ENCODE measurements at places on chromosomes 2 and 18. TPM values are rescaled to one million over a fixed set of nuclear protein-coding genes. Genes with fewer than 3 reads are reported as not detected.
A peak's percentile ranks its signal among the peaks of the same experiment; 100 is the strongest.

DNA sequence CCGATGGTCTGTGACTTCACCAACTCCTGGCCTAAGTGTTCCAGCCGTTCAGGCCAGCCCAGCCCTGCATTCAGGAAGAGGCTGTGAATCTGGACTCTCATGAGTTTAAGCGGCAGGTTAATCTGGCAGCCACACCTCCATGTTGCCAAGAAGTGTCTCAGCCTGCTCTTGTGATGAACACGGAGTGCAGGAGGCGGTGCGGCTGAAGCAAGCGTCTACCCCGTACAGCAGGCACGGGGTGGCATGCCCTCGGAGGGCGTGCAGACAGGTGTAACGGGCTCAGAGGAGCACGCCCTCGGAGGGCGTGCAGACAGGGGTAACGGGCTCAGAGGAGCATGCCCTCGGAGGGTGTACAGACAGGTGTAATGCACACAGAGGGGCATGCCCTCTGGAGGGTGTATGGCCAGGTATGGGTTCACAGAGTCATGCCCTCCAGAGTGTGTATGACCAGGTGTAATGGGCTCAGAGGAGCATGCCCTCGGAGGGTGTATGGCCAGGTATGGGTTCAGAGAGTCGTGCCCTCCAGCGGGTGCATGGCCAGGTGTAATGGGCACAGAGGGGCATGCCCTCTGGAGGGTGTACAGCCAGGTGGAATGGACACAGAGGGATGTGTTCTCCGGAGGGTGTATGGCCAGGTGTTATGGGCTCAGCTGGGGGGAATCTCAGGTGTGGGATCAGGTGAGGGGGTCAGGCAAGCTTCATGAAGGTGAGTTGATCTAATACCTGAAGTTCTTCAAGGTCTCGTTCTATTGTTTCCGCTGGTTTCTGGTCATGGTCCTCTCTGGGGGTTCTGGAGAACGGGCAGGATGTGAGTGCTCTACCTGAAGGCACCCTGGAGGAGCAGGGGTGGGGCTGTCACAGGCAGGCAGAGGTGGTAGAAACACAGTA is 22.6 kb downstream of the CROCC2 start:
- no peak for DNase-seq

DNA sequence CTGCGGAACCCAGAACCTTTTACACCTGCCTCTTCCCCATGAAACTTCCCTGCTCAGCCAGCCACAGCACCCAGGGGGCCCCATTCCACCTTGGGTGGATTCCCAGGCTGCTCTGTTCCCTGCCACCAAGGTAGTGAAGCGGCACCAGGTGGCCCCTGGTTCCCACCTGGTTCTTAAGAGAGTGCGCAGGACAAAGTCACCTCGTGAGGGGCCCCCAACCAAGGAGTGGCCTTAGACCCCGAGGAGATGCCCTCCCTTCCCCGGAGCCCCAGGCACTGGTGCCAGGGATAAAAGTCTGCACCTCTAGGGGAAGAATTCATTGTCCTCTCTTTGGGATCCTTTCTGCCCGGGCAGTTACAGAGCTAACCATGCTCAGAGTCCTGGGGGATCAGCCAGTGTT is 3.1 kb upstream of the LPIN1 start:
- DNase-seq, result no peak

DNA sequence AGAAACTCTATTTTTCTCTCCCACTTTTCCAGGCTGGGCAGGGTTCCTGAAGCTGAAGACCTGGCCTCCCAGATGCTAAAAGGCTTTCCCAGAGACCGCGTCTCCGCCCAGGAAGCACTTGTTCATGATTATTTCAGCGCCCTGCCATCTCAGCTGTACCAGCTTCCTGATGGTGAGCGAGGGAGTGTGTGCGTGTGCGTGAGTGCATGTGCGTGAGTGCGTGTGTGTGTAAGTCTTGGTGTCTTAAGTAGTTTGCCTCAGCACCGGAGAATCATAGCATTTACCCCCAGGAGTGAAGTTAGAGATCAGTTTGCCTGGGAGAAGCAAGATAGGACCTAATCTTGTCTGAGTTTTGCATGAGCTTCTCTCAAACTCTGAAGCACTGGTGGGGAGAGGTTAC is 73.7 kb downstream of the CDK15 start:
- no peak for DNase-seq

- no peak for DNase-seq
Observed at GRCh38 chr2:132623096-132623839, 46.7 kb downstream of the LYPD1 start.

DNA sequence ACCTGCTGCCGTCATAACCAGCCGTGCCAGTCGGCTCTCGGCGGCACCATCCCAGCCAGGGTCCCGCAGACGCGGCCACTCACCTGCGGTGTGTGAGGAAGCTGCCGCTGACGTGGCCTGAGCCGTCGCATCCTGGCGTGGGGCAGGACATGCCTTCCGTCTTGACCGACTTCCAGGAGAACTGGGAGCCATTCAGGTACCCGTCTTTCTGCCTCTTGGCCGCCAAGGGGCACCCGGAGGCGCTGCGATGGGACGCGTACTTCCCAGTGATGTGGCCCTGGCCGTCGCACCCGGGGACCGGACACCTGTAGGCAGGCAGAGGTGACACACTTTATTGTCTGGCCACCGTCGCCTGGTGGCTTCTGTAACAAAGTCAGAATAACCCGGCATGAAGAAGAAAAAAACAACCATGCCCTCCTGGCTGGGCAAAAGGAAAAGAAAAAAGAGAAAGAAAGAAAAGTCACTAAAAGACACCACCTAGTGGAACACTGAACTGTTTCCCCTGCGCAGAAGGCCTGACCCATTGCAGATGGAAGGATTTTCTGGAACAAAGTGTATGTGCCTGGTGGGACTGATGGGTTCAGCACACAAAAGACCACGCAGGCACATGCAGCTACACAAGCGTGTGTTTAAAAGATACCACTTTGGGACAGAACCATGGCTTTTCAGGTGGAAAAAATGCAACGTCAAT is 94.9 kb upstream of the PXDN start:
- DNase-seq, result no peak

GRCh38 chr2:163462993-163463392 is 272.8 kb downstream of the FIGN start:
- no peak for DNase-seq

GRCh38 chr2:234863043-234863934 is 88.5 kb upstream of the SH3BP4 start:
- DNase-seq, result peak; percentile 46

- DNase-seq, result no peak
Observed at GRCh38 chr18:70024829-70025228, 77.2 kb upstream of the CD226 start.

- DNase-seq, result no peak
Observed at GRCh38 chr2:54773838-54774237, 50.4 kb downstream of the EML6 start.

- DNase-seq, result no peak
Observed at GRCh38 chr18:39274535-39274934, 1708.9 kb upstream of the CELF4 start.

- no peak for DNase-seq
Observed at GRCh38 chr2:139813340-139813739, 1033.2 kb upstream of the NXPH2 start.

DNA sequence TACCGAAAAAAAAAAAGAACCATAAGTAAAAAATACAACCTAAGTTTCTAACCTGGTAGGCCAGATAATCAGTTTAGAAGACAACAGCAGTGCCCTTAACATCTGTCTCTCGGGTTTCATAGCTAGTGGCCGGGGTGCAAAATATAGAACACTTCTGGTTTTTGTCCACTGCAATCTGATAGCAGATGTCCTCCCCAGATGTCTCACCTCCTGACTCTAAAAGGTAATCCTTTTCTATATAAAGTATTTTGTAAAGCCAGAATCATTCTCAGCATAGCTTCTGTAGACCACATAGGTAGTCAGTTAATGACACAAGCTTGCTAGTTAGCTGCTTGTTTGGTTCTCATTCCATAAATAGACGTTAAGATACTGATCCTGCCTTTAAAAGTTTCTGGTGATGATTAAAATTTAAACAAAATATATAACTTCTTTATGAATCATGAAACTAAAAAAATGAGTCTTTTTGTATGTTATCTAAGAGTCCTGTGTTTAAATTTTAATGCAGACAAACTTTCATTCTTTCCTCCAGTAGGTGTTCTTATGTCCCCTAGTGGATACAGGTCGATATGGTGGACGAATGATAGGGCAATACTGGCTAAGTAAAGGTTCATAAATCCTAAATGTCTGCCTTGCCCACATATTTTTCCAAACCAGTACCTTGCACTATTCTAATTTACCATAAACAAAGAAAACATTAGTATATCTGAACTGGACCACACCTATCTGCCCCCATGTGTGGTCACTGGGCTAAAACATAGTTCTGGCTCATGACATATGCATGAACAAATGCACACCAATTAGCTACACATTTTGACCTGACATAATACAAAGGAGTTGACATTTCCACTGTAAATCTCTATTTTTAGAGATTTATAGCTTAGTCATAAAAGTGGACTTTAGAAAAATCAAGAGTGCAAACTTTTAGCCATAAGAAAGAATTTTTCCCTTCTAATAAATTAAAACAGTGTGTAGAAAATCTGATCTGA is 171.0 kb downstream of the SRBD1 start:
- DNase-seq, result no peak

DNA sequence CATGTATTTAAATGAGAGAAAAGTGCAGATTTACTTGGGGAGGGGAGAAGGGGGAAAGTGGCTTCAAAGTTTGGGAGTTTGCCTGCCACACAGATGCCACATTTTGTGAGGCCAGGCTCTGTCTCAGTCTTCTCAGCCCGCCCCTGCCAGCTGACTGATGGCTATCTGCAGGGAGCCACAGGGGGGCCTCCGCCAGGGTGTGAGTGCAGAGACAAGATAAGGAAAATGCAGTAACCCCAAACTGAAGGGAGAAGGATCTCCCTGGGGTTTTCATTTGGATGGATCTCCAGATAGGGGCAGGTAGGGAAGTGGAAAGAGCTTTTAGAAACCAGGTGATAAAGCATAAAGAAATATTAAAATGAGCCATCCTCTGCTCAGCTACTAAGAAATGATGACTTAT is 128.8 kb downstream of the ZNF521 start:
- no peak for DNase-seq

DNA sequence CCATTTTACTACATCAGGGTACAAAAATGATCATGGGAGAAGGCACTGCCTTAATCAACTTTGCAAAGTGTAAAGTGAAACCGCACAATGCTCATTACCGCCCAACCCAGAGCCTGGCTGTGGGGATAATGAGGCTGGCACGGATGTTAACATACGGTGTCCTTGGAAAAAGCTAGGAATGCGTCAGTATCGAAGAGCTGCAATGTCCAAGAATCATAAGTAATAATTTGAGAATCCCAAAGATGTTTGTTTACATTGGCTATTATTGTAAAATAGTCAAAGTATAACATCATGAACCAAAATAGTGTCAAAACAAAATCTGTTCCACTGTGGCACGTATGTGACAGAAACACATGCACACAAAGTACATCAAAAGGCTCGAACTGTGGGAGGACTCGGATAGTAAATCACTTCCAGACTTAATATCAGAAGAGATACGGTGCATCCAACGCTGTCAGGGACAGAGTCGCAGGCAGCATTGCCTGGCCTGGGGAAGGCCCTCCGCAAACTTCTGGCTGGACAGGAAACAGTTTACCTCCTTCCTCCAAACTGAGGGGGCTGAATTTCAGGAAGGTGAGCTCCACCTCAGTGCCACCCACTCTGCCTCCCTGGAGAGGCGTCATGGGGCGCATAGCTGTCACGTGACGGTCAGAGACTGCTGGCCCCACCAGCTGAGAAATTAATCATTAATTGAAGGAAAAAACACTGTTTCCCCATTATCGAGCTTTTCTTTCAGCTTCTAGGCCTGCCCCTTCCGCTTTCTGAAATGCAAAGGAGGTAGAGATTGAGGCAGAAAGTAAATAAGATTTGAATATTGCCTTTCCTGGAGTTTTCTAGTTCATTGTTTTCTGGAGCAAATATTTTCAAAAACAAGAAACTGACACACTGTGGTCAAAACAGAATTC is 1.8 kb upstream of the ID2 start:
- peak; percentile 84 for DNase-seq

DNA sequence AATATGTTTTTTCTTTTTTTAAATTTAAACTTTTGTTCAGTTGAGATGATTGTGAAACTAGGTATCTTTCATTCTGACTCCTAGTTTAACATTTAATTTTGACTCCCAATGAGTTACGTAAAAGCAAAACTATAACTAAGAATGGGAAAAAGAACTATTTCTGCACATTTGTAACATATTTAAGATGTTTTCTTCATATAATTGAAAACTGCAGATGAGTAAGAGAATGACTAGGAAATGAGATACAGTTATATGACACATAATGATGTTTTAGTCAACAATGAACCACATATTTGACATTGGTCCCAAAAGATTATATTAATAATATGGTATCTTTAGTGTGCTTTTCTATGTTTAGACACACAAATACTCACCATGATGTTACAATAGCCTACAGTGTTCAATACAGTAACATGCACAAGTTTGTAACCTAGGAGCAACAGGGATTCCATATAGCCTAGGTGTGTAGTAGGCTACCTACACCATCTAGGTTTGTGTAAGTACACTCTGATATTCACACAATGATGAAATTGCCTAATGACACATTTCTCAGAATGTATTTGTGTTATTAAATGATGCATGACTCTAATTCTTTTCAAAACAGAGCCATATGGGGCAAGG is 12.6 kb downstream of the ERMN start:
- no peak for DNase-seq

GRCh38 chr2:225761396-225761795 is 361.9 kb downstream of the NYAP2 start:
- peak; percentile 15 for DNase-seq

DNA sequence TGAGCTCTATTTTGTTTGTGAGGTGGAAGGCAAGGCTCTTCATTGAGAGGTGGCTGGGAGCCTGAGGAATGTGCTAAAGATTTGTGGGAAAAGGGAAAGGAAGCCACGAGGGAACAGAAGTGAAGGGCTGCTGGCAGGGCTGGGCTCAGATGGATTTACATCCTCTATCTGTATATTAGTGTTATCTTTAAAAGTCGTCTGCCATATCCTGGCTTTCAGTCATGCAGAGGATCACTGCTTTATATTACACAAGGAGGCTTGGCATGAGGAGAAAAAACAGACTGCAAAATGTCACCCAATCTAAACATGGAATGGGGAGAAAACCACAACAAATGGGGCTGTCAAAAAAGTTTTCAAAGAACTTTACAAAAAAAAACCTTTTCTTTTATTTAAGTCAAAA is 434.4 kb downstream of the HRH4 start:
- DNase-seq, result no peak

RPRM gene
- not detected for total RNA-seq

CWC22 gene
- total RNA-seq, result 13.6 TPM

CHST9 gene
- 19.5 TPM for total RNA-seq

TSPYL6 gene
- total RNA-seq, result not detected

VSNL1 gene
- 0.23 TPM for total RNA-seq

TBC1D8 gene
- total RNA-seq, result 72.1 TPM

CENPO gene
- total RNA-seq, result 3.7 TPM

SEH1L gene
- total RNA-seq, result 25.5 TPM

SPHKAP gene
- 0.03 TPM for total RNA-seq

GALR1 gene
- 0.09 TPM for total RNA-seq

CIB4 gene
- total RNA-seq, result not detected

OTX1 gene
- not detected for total RNA-seq

ADNP2 gene
- total RNA-seq, result 16.2 TPM

UGT1A3 gene
- 0.86 TPM for total RNA-seq

SERPINB12 gene
- not detected for total RNA-seq

Data from mucosa of gallbladder (tissue), 1 donor.